Lower lobe of right lung (tissue), 2 donors: ENCODE measurements at places on chromosomes 7 and 10.

DNA sequence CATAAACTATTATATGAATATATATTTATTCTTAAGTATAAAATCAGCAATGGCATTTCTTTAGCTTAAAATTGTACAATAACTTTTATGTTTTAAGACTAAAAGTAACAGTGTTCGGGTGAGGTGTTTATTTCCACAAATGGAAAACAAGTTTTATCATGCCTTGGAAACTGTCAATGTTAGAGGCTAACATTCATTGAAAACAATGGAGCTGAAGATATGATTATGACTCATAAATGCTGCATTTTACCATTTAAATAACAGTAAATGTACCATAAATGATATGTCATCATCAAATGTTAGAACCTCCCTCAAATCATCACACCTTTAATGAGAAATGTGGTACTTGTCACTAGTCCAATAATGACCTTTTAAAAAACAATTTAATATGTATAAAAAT, 897.3 kb downstream of the PCDH15 start:
- no peak for DNase-seq

DNA sequence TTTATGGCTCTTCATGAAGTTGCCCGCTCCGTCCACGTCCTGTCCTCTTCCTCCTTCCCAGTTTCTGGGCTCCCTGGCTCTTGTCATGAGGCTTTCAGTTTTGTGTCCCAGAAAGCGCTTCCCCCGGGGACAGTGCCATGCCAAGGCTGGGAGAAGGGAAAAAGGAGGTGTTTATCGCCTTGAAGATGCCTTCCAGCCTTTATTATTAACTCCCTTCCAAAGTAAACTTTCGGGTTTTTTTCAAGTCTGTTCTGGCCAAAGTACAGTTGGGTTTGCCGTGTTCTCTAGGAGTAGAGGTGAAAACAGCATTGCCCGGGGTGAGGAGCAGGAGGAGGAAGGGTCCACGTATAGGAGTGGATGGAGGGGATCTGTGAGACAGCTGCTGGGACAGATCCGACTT, 117.2 kb downstream of the CUX1 start:
- no peak for DNase-seq

DNA sequence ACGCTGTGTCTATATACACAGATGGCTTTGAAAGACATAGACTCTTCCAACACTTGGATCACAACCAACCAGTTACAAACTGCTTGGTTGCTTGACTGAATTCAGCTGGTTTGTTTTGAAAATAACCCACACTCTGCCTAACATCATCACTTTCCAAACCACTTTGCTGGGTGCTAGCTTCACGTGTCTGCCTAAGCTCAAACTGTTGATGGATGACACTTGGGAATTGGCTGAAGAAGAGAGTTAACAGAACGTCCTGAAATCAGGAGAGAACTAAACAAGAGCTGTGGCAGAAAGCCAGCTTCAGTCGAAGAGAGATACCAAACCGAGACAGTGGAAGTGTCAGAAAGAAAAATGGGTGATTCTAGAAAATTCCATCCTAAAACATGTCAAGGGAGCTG, 420.8 kb upstream of the AUTS2 start:
- no peak for DNase-seq

DNA sequence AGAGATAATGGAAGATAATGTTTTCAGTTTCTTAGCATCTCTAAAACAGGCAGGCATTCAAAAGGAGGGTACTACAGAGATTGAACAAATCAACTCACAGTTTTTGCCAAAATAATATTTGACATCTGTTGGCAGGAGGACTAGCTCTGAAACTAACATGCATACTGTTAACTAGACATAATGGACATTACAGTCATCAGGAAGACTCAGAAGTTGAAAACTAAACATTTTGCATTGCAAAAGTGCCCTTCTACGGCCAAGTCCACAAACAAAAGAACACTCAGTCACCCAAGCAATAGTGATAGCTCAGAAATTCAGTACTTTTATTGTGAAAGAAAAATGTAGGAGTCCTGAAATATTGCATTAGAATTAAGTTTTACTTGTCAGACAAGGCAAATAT, 399.0 kb downstream of the HGF start:
- no peak for DNase-seq

- DNase-seq: no peak
Measured at GRCh38 chr10:60986791-60987190, 42.8 kb upstream of the RHOBTB1 start.

DNA sequence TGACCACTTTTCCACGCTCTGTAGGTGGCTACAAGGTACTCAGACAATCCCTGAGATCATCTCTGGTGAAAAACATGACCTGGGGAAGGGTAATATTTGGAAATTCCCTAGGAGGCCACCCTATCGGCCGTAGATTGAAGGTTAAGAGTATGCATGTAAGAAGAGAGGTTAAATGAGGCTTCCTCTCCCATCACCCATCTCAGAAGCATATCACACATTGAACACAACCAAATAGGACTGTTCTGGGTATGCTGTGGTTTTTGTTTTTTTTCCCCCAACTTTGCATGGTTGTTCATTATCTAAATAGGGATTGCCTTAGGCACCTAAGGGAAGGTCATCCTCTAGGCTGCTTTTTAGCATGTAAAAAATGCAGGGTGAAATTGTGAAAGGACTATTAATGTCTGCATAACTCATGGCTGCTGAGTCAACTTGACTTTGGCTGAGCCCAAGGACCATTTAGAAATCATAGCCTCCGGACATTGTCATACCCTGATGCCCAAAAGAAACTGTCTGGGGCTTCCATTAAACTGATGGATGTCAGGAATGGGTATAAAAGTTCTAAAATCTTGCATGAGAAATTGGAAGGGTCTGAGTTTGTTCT, 24.7 kb upstream of the ST8SIA6 start:
- no peak for DNase-seq

- no peak for DNase-seq
Measured at GRCh38 chr7:56028942-56029630, 22.2 kb downstream of the PSPH start.

GRCh38 chr7:107180378-107180777, 11.6 kb downstream of the HBP1 start:
- no peak for DNase-seq

- no peak for DNase-seq
Measured at GRCh38 chr7:74454925-74455288, 1.2 kb downstream of the GTF2IRD1 start.

DNA sequence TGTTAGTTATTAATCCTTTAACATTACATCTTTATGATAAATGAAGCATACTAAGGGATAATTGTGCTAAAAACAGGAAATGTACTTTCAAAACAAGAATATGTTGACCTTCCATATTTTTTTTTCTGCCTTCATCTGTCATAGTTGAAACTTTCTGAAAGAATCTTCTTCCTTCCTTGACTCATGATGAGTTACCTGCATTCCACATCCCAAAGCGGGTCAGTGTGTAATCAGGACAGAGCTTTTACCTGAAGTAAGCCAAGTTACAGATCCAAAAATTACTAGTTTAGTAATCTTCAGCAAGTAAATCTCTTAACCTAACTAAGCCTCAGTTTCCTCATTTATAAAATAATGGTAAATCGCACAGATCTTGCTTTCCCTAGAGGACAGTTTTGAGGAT, 13.4 kb upstream of the ARL4A start:
- DNase-seq: no peak

DNA sequence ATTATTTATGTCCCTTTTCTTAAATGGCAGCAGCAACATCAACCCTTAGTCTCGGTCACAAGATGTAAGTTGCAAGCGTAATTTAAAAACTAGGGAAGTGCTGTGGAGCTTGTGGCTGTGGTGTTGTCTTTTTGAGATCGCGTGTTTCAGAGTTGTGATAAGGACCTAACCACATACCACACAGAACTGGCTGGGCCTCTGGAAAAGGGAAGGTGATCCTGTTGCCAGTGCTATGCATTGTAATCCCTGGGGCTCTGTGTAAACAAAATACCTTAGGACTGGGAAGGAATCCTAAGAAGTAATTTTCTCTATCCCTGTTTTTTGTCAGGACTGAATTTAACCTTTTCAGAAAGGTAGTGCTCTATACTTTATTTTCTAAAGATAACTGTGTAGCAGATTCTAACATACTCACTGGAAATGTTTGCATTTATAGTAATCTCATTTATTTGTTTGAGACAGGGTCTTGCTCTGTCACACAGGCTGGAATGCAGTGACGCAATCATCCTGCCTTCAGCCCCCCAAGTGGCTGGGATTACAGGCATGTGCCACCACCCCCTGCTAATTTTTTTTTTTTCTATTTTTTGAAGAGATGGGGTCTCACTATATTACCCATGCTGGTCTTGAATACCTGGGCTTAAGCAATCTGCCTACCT, 60.4 kb downstream of the INPP5F start:
- no peak for DNase-seq

GRCh38 chr7:45918556-45918955, 2.5 kb downstream of the IGFBP3 start:
- DNase-seq: no peak

GRCh38 chr7:24503506-24503905, 69.7 kb upstream of the PALS2 start:
- no peak for DNase-seq

- no peak for DNase-seq
Measured at GRCh38 chr7:141722529-141722928, 14.4 kb downstream of the WEE2 start.
